ENCODE measurements at places on chromosomes 7 and 10. TPM values are rescaled to one million over a fixed set of nuclear protein-coding genes. Genes with fewer than 3 reads are reported as not detected.

Gene AKR1C8
- 0.05 TPM for total RNA-seq

- DNase-seq, result no peak
Observed at GRCh38 chr7:14950013-14950412, 47.5 kb upstream of the DGKB start.

Gene FGFR2
- total RNA-seq, result 50.3 TPM

- DNase-seq, result no peak
Observed at GRCh38 chr7:113176836-113177235, 58.5 kb upstream of the SMIM30 start.

Gene PIK3AP1
- 5.4 TPM for total RNA-seq

Data from renal cortical epithelial cell (primary cell).